T follicular helper cell (primary cell): ENCODE measurements at places on chromosomes 7 and 10.

DNA sequence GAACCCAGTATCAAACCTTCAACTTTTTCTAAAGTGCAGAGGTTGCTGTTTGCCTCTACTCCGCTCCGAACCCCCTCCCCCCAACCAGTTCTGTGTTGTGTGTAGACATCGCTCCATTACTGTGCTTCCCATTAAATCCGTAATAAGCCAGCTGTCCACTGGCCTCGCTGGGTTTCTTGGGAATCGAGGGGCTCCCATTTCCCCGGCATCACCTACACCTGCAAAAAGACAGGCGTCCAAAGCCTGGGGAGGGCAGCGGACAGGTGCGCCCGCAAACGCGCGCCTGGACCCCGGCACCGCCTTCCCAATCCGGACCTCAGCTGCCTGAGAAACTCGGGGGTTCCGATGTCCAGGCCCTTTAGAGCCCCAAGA is 631 bp downstream of the RTKN2 start:
- no peak for DNase-seq

GRCh38 chr7:1111156-1111555 is 23.2 kb downstream of the GPER1 start:
- no peak for DNase-seq

GRCh38 chr10:11246752-11247467 is 229.2 kb downstream of the CELF2 start:
- no peak for DNase-seq

- no peak for DNase-seq
Observed at GRCh38 chr10:61272781-61273180, 180.4 kb downstream of the TMEM26 start.

DNA sequence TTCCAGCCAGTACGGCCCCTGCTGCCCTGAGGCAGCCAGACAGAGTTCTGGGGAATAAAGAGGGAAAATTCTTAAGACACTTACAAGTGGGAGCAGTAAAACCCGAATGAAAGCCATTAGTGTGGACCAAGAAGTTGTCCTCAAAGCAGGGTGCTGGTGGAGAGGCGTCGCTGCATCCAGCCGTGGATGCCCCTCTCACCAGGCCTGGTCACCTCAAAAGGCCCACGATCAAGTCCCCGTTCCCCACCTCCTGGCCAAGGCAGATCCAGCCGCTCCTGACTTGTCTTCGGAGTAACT is 656 bp downstream of the VSTM4 start:
- no peak for DNase-seq

- DNase-seq = no peak
Observed at GRCh38 chr7:111025006-111025405, 65.9 kb upstream of the LRRN3 start.

DNA sequence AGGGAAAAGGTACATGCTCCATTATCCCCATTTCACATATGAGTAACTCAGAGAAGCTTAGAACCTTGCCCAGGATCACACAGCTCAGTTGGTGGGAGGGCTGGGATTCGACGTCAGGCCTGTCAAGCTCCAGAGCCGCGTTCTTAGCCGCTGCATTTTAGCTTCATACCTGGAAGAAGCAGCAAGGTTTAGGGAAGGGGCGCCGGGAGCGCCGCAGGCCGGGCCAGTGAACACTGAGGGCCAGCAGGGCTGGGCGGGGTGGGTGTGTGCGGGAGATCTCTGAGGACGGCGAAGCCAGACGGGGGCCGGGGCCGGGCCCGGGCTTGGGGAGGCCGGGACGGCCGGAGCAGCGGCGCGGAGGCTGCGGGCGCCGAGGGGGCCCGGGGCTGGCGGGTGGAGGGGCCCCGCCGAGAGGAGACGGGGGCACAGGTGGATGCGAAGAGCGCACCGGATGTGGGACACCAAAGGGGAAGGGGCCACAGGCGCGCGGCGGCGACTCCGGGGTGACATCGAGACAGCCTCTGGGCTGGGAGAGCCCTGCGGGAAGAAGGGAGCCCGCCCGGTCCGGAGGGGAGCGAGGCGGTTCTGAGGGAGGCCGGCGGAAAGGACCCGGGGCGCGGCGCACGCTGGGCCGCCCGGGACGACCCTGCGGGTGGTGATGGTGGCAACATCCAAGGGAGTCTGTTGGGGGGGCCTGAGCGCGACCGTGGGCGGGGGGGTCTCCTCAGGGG is 498 bp downstream of the NDST2 start:
- peak; percentile 42 for DNase-seq

- DNase-seq = no peak
Observed at GRCh38 chr10:117542706-117543224, at the start of gene EMX2. Gene EMX2, plus strand, starts transcription at chr10:117542746. Its CDS starts 522 bp downstream, at chr10:117543268.

DNA sequence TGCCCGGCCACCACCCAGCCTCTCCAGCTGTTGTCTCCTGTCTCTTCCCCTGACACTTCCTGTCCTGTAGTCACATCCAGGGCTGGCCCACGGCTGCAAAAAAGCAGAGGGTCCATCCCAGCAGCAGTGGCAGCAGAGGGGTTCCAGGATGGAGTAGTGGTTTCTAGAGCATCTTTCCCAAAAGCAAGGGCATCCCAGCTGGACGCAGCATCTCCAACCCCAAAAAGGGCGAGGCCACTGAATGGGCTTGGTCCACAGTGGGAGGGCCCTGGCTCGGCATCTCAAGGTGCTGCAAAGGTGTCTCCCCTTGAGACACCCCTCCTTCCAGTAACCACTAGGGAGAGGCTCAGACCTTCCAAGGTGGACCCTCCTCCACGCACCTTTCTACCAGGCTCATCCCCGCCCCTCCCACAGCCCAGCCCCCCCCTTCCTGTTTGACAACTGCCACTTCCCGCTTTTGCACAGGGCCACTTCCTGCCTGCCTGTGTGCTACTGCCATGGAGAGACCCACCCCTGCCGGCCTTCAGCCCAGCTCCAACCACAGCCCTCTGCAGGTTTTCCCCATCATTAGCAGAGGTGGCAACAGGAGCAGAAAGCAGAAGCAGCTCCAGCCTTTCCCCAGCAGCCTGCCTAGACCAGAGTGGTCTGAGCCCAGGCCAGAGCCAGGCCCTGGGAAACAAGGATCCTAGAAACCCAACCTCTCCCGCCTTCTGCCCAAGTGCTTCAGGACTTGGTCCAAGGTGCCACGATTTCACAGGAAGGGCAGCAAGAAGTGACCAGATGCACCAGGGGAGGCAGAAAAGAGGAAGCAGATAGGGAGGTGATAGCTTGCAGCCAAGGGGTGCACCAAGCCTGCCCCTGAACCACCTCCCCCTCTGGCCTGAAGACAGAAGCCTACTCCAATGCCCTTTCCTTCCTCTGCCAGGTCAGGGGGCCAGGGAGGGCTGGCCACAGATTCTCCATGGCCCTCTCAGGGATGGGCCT is 8.6 kb downstream of the CAMK2G start:
- DNase-seq = peak; percentile 29

DNA sequence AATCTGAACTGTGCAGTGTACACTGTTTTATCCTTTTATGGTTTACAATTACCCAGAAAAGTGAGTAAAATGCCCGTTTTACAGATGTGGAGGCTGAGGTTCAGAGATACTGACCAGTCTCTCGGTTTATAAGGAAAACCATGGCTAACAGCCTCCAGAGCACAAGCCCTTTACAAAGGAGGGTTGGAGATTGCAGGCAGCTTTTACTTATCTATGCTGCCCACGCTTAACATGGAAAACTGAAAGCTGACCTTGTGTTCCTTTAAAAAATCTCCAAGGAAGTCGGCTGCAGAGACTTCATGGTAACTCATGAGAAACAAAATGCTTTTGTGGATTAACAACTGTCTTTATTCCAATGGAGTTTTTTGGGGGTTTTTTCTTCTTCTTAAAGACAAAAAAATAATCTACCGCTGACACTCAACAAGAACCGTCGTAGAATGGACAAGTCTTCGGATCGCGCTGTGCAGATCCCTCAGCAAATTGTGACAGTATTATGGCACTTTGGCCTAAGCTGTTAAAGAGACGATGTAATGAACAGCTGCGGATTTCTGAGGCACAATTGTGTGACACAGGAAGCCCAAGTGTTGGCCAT is 654 bp upstream of the SLF2 start:
- DNase-seq = no peak

DNA sequence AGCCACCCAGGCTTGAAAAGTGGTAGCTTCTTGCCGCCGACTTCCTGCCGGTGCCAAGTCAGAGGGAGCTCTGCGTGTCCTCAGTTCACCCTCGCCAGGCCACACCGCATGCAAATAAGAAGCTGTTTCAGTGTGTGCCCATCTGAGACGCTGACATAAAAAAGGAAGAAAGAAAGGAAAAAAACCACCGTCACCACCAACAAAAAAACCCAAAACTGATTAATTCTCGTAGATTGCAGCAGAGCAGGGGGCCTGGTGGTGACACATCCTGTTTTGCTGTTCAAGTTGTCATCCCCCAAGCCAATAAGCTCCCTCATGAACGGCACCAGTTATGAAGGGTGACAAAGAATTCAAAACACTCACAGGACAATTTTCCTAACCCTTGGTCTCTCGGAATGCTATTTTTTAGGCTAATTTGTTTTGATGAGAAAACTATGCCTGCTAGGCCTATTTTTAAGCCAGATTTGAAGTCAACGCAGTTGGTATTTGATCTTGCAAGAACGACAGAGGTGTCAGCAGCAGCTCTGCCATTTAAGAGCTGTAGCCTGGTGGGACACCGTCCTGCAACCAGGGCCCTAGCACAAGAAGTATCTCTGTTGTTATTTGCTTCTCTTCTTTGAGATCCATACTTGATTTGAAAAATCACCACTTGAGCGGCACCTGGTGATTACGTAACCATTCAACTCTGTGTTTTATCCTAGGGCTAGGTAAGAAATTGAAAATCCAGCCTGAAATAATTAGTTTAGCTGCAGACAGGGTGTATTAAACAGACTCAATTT is 145.6 kb downstream of the PFKFB3 start:
- DNase-seq = peak; percentile 79

DNA sequence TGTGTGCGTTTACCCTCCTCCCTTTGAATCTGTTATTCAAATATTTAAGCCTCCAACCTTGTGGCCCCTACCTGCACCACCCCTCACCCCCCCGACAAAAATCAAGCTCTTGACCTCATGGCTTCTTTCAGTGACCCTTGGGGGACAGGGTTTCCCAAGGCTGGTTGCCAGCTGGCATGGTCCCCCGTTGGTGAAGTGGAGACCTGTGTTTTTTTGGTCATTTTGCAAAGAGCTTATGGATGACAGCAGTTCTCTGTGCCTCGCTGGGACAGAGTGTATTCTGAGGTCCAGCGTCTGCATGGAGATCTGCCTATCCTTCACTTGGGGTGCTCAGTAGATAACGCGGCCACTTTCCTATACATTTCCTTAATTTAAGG is 111.0 kb downstream of the TCF7L2 start:
- no peak for DNase-seq

GRCh38 chr10:30188556-30189237 is 129.3 kb upstream of the JCAD start:
- DNase-seq = no peak

DNA sequence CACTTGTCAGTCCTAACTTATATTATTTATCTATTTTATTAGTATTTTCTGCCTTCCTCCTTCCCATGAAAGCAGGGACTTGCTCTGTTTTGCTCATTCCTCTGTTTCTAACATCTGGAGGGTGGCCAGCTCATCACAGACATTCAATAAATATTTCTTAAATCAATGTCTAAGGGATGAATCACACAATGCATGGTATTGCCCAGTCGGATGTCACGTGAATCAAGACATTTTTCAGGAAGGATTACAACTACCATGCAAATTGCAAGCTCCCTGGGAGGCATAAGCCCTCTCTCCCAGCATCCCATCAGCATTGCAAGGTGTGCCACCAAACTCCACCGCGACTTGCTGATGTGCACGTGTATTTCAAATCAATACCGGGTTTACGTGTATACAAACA is 146.6 kb upstream of the RNF32 start:
- no peak for DNase-seq

DNA sequence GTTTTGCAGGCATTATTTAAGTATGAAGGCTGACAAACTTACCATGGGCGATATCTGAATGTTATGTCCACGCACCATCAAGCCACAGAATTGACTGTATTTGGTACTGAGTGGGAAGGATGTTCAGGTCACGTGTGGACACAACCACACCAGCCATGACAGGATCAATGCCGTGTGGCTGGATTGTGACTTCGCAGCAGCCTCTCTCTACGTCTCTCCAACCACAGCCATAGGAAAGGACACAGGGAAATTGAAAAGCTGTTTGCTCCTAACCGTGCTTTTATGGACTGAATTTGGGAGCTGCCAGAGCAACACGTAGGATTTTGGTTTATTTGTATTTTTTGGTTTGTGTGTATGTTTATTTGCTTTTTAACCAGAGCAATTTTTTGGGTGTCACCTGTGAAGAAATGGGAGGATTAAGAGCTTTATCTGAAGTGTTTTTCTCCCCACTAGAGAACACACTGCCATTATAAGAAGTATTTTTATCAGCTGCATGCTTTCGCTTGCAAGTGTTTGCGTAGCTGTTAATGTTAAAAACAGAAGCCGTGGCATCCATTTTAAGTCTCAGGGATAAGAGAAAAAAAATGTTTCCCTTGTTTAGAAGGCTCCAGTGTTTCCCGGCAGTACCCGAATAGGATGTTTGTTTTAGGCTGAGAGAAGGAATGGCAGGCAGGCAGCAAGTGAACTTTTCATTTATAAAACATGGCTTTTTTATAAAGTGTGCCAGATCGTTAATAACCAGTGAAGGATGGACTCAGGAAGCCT is 401.1 kb upstream of the NFE2L3 start:
- no peak for DNase-seq

DNA sequence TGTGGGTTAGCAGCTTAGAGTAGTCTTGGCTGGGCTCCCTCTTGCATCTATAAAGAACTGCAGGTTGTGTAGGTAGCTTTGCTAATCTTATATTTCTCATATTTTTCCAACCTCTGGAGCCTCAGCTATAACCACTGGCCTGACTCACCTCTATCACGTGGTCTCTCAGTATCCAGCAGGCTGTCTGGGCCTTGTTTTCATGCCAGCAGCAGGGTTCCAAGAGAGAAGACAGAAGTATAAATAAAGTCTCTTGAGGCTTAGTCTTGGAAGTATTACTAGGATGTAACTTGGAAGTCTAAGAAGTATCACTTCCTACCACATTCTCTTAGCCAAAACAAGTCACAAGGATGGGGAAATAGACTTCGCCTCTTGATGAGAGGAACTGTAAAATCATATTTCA is 73.3 kb downstream of the WIPF3 start:
- no peak for DNase-seq

DNA sequence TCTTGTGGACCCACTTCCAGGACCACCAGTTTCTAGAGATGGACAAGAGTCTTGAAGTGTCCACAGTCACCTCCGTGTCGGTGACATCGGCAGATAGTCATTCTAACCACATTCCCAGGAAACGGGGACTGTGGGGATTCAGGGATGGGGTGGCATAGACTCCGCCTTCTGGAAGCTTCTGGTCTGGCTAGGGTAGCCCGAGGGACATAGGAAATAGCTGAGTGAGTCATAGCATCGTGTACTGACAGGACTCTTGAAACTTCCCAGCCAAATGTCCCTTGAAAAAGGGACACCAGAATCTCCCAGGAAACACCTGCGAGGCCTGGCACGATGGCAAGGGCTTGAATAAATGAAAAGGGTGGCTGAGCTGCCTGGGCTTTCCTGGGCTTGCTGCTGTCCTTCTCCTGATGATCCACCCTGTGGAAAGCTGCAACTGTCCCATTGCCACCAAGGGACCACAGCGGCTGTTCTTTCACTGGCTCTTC is 84.1 kb upstream of the LRRC4 start:
- DNase-seq = no peak
